Right forelimb (tissue), 1 donor: ENCODE measurements at places on chromosomes 16 and 17.

DNA sequence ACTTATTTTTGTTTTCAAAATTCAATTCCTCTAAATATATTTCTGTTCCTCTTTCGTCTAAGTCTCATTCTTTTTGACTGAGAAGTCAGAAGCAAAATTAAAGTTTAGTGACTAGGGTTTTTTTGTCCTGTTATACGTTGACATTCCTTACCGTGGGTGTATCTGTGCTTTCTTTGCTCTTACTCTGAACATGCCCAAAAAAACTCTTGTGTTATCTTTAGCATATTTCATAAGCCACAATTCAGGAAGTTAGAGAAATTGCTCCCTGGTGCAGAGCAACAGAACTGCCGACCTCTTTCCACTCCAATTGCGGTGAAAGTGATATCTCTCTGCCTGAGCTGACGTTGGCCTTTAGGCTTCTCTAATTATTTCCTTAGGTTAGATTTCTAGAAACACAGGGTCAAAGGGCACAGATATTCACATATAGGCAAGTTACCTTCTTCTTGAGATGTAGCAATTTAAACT is 65.7 kb downstream of the CENPV start:
- DNase-seq, result no peak

GRCh38 chr16:80176114-80176513 is 364.7 kb upstream of the DYNLRB2 start:
- no peak for DNase-seq

DNA sequence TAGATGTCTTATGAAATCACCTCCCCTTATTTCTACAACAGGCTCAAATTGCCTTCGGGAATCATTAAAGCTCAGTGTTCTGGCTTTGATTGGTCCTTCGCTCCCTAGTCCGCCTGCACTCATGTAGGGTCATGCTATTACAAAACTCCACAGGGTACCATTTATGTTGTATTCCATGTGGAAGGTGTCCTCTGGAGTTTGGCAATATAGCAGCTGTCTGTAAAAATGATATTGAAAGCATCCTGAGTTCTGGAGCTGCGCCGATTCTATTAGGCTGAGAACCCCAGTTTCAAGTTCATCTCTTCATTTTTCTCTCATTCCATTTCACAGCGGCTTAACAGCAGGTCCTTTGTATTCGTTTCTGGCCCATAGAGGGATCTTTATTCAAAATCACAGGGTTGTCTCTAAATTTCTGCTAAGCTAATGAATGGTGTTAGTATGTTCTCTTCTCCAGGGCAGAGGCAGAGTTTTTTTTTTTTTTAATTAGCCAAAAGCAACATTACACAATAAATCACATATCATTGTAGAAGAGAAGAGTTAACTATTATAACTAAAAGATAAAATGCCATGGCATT is 71.9 kb upstream of the TEKT1 start:
- DNase-seq, result no peak

DNA sequence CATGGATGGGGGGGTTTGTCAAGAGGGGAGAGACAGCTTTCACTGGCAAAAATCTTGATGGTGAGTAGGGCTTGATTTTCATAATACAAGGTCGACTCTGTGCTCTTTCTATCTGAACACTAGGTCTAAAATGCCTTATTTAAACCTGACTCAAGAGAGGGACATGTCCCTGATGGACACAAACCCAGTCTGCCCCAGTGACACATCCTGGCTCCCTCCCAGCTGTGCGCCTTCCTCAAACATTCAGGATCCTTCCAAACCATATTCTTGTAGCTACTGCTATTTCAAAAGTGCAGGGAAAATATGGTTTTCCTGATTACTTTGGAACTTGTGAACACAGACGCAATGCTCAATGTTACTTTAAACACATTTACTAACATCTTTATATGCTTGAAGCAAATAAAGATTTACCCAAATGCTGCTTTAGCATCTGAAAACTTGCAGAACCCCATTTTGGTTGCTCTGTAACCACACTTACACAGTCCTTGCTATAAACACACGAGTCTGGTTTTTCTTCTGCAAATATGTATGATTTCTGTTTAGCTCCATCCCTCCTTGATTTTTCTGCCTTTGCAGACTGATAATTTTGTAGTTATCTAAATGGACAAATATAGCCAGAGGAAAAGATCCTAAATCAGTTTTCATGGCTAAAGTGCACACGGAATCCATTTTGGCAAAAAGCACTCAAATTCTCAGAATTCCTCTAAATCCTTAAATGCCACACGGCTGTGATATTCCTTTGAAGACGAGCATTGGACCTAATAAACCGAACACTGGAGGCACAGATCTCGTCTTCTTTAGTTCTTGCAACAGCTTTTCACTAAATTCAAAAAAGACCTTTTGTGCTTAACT is 499.9 kb upstream of the ZFHX3 start:
- peak; percentile 54 for DNase-seq

GRCh38 chr16:68770671-68771070 is 33.6 kb downstream of the CDH1 start:
- no peak for DNase-seq

DNA sequence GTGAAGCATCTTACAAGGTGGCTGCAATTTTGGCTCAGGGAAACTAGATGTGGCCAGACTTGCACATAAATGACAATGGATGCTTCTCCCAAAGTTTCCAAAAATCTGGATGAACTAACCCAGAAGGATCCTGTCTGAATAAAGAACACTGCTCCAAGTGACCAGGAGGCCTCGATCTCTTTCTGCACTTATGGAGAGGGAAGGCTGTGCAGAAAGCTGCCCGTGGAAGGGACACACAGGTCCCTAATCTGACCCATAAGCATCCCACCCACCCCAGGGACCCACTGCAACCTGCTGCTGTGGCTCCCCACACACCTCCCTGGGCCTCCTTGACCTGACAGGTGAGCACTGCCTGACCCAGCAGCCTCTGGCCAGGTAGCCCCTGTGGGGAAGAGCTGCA is 74.6 kb upstream of the SEC14L1 start:
- DNase-seq, result no peak

GRCh38 chr16:82681592-82681991 is 54.8 kb downstream of the CDH13 start:
- no peak for DNase-seq

DNA sequence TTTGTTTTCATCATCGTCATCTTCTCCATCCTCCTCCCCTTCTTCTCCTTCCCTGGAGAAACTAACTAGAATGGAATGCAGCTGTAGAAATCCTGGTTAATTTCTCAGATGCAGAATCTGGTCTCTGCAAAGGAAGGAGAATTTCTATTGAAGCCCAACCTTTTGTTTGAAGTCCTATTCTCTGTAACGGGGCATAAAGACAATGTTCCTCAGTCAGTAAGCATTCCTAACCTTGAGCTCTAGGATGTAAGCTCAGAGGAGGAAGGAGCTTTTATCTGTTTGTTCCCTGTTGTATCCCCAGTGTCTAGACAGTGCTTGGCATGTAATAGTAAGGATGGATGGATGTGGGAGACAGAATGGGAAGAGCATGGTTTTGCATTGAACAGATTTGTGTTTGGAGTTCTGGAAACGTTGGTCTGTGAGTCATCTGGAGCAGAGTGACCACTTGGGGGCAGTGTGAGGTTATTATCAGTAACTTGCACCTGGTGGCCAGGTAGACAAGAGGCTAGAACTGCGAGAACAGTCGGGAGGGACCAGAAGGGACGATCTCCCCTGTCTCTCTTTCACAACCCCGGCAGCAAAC is 363.7 kb downstream of the SNX29 start:
- no peak for DNase-seq

DNA sequence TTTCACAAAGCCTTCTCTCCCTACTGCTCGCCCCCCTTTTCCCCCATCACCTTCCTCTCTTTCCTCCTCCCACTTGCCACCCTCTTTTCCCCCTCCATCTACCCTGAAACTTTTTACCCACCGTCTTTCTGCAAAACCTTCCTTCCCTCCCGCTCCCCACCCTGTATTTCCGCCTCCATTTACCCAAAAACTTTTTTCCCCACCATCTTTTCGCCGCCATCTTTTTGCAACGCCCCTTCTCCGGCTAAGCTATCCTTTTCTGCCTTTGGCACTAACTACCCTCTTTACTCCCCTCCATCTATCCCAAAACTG is 205.2 kb upstream of the WSB1 start:
- DNase-seq, result no peak

- DNase-seq, result no peak
Measured at GRCh38 chr17:57441270-57441600, 184.9 kb downstream of the MSI2 start.

DNA sequence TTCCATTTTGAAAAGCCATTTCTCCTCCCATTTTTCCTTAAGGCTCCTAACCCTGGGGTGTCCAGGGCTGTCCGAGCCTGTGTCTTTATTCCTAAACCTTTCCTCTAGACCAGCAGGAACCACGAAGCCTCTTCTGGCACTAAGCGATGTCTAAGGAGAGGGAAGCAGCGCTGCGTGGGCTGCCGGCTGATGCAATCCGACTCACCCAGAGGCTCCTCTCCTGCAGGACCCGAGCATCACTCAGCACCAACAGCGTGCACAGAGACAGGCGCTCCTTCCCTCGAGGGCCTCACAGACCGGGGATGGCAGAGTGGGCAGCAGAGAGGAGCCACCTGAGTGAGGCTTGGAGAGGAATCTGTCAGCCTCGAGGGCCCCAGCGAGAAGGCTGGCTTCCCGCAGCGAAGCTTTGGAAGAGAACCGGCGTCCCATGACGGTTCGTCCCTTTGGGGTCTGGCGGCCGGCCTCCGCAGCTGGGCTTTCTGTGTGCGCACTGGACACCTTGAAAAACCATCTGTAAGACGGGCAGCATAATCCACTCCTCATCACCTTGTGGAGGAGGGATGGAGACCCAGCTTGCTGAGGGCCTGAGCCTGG is 174.3 kb downstream of the FOXL1 start:
- DNase-seq, result no peak

GRCh38 chr16:66166490-66166889 is 200.0 kb upstream of the CDH5 start:
- DNase-seq, result no peak

- no peak for DNase-seq
Measured at GRCh38 chr16:1918351-1919326, at the start of gene HS3ST6. Gene HS3ST6 (minus strand): TSS chr16:1918415. CDS start chr16:1918323, 92 bp downstream.

- no peak for DNase-seq
Measured at GRCh38 chr17:40436636-40437035, 6.6 kb upstream of the IGFBP4 start.

DNA sequence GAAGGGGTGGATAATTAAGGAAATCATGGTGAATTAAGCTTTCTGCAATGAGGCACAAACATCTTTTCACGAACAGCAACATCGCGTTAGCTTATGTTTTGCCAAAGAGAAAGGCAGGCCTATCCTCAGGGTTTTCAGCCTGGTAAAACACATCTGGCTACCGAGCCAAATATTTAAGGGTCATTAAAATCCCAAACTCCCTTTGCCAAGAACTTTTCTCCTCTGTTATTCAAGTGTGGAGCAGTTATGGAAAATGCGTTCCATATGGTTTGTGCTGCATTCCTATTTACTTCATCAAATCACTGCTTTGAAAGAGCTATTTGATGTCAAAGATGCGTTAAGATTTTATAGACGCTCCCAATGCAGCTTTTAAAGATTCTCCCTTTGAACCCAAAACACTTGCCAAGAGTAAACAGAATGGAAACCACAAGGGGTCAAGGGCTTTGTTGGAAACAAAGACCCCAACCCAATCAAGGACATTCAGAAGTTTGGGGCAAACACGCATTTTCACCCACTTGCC is 308.3 kb upstream of the CDH5 start:
- peak; percentile 59 for DNase-seq

DNA sequence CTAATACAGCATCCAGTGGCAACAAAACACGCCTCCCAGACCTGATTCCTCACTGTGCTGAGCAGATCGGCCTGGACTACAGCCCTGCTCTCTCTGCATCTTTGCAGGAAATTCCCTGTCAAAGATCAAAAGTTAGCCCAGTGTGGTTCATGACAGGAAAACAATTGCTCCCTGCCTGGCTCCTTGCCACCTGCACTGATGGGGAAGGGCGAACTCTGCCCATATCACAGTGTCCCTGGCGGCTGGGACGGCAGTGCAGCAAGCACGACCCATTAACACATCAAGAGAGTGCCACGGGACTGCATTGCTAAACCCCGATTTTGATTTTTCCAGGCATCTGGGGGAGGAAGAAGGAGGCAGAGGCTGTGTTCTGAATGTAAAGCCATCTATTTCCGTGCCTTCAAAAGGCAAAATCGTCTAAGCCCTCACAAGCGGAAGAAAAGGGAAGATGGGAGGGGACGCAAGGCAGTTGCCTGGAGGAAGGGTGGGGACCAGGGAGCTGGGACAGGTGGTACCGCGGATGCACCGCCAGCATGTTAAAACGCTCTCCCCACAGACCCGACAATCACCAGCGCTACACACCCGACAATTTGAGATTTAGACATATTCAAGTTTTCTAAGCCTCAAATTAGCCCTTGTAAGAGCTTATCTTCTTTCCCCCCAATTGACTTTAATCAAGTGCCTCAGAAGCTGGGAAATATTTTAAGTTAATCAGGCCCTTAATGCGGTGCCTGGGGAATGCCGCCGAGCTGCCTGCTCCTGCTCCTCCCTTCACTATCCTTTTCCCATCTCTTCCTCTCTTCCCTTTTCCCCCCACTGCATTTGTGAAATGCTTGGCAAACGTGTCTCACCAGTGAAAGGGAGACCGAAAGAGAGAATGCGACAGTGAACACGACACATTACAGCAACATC is 238.8 kb upstream of the CDH5 start:
- DNase-seq, result no peak

DNA sequence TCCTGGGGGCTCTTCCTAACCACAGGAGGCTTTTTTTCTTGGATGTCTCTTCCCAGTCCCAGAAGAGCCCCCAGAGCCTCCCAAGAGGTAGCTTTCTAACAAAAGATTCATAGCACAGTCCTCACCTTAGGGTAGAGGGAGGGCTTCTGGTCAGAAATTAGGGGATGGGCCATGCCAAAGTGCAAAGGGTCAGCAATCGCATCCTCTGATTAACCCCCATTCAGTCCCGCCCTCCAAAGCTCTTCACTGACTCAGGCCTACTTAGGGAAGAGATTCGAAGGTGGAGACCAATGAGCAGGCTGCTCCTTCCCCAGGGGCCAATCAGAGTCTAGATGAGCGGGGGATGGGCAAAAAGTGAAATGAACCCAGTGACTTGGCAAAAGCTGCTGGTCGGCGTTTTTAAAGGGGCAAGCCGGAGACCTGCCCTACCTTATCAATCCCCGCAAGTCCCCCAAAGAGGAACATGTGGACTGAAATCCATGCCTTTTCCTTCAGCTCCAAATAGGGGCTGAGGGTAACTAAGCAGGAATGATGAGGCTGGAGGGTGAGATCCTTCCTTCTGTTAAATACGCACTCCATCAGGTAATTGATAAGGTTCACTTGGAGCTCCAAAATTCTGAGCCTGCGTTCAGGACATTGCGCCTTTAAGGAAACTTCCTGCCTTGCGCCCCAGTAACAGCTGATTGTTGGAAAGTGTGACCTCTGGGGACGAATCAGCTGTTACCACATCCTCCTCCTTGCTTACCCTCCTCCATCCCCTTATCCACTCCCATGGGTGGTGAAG is 6.9 kb upstream of the TLCD2 start:
- DNase-seq, result peak; percentile 86

DNA sequence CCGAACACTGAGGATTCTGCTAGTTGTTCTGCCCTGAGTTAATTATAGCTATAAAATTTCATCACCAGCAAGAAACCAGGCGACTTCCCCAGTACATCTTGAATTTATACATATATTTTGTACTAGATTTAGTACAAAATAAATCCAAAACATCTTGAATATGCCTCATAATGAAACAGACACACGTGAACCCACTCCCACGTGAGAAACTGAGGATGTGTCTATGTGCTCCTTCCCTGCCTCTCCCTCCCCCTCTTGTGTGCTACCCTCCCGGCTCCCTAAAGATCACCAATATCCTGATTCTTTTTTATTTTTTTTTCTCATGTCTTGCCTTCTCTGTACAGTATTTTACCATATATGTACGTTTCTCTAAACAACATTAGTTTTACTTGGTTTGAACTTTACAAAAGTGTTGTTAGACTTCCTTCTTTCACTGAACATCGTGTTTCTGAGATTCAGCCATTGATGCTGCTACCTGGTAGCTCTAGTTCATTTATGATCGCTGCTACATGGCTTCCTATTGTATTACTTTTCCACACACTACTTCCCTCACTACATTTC is 1.1 kb upstream of the LCMT1 start:
- DNase-seq, result no peak
